Tongue (tissue), 3 donors: ENCODE measurements at places on chromosomes 16 and 17.

GRCh38 chr16:68760671-68761275 is 23.7 kb downstream of the CDH1 start:
- no peak for DNase-seq

- no peak for DNase-seq
Measured at GRCh38 chr17:49926886-49927285, 42.1 kb upstream of the DLX4 start.

DNA sequence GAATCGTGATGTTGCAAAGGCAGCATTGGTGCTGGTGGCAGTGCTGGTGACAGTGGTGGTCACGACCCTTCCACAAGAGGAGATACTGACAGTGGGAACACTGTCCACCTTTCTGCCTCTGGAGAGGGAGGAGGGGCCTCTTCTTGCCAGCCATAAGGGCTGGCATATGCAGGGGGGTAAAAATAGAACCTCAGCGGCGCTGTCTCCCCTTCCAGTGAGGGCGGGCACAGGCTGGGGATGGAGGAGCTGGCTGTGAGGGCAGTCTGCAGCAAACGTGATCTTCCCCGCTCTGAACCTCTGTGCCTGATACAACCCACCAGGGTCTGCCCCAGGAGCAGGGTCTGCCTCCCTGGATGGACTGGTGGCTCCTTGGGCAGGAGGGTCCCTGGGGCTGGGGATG is 3.4 kb downstream of the RAP1GAP2 start:
- no peak for DNase-seq

DNA sequence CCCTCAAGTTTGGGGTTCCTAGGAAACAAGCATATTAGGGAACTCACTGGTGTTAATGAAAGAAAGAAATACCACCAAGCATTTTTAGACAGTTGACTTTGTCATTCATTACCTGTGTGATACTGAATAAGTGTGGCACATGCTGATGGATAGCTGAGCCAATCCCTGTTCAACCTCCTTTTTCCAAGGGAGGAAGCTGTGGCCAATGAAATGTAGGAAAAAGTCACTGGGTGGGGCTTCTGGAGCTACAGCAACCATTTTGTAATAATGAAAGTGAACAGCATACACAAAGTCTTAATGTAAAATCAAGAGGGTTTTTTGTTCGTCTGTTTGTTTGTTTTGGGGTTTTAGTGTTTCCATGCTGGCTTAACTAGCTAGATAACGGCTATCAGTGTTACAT is 254.3 kb upstream of the SALL1 start:
- DNase-seq: no peak

GRCh38 chr17:67759355-67760171 is 41.8 kb downstream of the NOL11 start:
- DNase-seq: peak; percentile 70

DNA sequence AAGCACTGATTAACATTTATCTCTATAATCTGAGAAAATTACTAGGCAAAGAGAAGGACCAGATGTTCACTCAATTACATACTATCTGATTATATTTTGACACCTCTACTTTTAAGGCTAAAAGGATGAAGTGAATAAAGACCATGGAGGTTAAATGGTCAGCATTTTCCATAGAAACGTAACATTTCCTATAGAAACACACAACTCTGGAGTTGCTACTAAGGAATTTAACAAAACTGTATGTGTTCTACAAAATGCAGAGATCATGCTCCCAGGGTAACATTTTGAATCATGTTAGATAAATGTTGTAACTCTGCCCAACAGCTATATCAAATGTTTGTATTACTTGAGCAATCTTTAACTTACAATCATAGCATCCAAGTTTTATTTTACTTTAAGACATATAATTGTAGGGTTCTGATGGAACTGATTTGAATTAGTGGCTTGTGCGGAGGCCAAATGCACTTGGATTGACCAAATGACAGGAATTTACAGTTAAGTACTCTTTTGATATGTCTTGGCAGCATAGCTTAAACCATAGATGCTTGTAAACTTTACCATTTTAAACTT is 97.7 kb downstream of the RPGRIP1L start:
- DNase-seq: peak; percentile 33

- DNase-seq: peak; percentile 42
Measured at GRCh38 chr17:30117675-30118081, 1.1 kb downstream of the NSRP1 start.

DNA sequence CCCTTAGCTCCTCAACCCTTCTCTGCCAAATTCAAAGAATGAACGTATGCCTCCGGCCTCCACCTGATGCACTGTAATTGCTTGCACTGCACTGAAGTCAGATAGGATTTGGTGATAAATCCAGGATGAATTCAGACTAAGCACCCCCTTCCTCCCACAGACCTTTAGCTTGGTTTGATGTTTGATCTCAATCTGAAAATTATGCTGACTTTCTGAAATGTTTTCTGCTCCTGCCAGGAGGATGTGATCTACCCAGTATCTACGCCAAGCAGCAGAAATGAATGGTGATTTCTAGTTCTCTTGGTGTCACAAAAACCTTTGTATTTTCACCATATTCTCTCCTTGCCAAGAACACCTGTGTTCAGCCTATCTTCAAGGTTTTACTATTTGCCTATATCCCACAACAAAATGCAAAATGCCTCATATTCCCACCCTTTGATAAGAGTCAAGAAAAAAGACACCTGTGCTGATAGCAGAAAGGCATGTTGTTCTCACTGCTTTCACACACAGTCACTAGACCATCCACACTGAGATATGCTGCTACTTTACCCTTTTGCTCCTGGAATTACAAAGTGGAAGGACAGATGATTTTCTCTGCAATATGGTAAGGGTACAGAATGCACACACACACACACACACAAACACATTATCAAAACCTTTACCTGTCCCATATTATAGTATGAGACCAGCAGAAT is 14.7 kb downstream of the RFFL start:
- no peak for DNase-seq

- no peak for DNase-seq
Measured at GRCh38 chr16:72120026-72120425, 26.4 kb downstream of the DHX38 start.

GRCh38 chr16:30964574-30965226 is 7.1 kb downstream of the SETD1A start:
- no peak for DNase-seq

- no peak for DNase-seq
Measured at GRCh38 chr16:72891291-72892227, 156.4 kb downstream of the ZFHX3 start.

- DNase-seq: peak; percentile 82
Measured at GRCh38 chr17:77375917-77376651, 235.3 kb downstream of the SEC14L1 start.

- DNase-seq: no peak
Measured at GRCh38 chr17:35167666-35168065, 20.0 kb downstream of the UNC45B start.

DNA sequence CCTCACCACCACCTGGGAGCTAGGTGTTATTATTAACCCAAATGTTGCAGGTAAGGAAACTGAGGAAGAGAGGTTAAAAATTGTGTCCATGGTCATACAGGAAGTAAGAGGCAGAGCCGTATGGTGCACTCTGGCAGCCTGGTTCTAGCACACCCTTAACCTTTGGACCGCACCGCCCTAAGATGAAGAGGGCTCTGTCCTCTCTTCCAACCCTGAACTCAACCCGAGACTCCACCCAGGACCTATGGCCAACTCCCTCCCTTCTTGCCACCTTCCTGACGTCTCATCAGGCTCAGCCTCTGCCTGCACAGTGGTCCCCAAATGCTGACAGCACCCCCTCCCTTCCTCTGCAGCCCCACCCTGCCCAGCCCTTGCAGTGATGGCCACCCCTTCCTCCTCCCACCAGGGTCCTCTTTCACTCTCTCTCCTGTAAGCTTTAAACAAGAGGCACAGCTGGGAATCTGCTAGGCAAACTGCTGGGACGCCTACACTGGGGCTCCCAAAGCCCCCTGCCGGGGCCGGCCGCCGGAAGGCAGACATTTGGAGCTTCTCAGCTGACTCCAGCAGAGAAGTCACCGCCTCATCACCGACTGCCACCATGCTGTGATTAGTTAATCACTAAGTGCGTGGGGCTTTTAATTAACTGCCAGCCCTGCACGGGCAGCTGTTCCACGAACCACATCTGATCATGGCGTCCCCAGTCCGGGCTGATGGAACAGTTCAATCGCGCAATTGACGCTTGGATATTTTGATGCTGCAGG is 16.7 kb upstream of the C16orf78 start:
- DNase-seq: peak; percentile 40

DNA sequence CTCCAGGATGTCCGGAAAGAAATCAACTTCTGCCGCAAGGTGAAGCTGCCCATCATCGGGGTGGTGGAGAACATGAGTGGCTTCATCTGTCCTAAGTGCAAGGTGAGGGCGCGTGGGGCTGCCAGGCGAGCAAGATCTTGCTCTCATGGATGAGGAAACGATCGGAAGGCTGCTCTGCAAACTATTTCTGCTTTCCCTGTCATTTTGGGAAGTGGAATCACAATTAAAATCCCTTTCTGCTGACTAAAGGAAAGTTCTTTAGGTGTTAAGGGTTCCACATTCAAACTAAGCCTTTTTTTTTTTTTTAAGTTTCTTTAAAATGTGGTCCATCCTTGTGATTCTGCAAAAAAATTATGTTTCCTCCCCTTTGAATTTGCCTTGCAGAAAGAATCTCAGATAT is 17.7 kb downstream of the NUBP1 start:
- DNase-seq: no peak

DNA sequence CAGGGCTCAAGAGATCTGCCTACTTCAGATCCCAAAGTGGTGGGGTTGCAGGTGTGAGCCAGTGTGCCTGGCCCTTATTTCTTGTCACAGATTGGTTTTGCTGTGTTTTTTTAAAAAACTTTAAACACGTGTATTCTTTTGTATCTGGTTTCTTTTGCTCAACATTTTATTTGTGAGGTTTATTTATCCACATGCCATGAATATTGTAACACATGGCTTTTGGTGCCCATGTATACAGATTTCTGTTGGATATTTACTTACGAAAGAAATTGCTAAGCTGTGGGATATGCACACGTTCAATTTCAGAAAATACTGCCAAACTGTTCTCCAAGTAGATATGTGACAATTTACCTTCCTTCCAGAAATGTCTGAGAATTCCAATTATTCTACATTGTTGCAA is 18.7 kb upstream of the IL34 start:
- no peak for DNase-seq

DNA sequence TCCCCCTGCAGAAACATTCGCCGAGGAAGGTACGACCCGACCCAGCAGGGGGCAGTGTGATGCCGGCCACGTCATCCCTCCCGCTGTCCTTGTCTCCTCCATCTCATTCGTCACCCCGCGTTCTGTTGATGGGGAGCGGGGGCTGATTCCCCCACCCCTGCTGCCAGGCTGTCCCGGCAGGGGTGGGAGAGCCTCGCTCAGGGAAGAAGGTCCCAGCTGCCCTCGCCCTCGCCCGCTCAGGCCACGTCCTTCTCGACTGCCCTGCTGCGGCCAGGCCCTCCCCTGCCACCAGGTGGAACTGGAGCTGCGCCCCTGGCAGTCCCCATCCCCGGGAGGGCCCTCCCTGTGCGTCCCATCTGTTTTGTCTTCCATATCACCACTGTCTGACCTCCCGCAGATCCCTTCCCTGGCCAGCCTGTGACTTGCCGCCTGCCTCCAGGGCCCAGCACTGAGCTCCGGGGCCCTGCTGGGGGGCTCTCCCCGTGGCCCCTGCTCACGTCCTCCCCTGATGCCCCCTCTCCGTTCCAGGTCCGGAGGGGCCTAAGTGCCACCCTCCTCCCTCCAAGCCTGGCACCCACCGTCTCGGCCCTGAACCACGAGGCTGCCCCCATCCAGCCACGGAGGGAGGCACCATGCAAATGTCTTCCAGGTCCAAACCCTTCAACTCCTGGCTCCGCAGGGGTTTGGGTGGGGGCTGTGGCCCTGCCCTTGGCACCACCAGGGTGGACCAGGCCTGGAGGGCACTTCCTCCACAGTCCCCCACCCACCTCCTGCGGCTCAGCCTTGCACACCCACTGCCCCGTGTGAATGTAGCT is 20.6 kb downstream of the ADAM11 start:
- peak; percentile 92 for DNase-seq
